ENCODE measurements at places on chromosomes 5 and 9.

DNA sequence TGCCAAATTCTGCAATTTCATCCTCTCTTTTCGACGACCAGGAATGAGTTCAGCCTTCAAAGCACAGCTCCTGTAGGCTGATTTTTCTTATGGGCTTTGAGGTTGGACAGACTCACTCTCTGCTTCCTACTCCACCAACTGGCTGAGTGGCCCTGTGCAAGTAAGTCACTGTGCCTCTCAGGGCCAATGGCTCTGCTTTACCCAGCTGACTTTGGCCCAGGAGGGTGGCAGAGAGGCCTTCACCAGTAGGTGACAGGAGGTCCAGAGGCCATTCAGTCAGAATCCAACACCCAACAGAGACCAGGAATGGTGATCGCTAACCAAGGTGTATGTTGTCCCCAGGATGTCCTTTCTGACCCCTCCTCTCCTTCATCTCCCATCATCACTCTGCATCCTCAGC is 49.5 kb upstream of the ALDH1B1 start:
- no peak for DNase-seq

DNA sequence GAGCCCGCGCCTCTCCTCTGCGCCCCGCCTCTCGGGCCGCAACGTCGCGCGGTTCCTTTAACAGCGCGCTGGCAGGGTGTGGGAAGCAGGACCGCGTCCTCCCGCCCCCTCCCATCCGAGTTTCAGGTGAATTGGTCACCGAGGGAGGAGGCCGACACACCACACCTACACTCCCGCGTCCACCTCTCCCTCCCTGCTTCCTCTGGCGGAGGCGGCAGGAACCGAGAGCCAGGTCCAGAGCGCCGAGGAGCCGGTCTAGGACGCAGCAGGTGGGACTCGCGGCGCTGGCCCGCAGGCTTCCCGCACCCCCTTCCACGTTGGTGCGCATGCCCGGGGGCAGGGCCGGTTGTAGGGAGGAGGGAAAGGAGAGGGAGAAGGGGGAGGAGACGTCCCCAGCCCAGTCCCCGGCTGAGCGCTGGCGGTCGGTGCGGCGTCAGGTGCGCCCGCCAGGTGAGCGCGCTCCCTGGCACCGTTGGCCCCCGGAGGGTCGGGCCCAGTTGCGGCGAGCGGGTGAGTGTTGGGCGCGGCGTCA is at the start of gene OCLN:
Gene OCLN, plus strand, starts transcription at position 400 of the 532 bp plus-strand sequence. CDS start 11,455 bp downstream, outside the sequence.
- DNase-seq, result no peak

- DNase-seq, result no peak
Measured at GRCh38 chr5:1324301-1324700, 20.6 kb downstream of the CLPTM1L start.

DNA sequence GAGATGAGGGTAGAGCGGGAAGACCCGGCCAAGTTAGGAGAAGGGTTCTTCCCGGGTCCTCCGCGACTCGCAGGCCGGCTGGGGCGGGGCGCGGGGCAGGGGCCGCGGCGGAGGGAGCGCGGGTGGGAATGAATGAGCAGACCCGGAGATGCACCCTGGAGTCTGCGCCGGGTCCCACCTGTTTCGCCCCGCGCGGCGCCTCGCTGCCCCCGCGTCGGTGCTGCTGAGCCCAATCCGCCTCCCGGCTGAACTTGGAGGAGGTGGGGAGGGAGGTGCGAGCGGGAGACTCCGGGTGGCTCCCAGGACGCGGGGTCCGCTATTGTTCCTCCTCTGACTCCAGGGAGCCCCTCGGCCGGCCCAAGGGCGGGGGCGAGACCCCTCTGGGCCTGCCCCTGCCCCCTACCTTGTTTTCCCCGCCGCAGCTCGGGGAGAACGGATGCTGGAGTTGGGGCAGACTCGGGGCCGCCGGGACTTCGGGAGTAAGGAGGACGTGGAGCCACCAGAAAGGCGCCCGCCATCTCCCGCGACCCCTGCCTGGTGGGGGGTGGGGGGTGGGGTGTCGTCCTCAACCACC is 659 bp downstream of the RAI14 start:
- no peak for DNase-seq

DNA sequence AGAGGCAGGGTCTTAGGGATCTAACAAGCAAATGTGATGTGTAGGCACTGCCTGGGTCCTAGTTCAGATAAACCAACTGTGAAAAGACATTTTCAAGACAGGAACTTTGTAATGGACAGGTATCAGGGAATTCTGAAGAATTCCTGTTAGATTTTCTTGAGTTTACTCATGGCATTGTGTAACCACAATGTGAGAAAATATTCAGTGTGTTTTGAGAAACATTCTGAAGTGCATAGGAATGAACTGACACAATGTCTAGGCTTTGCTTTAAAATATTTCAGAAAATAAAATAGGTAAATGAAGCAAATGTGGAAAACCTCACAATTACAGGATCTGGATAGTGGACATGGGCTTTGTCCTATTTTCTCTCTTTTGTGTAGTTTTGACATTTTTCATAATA is 15.2 kb upstream of the AFAP1L1 start:
- DNase-seq, result no peak

GRCh38 chr9:93452710-93453046 is 703 bp downstream of the FAM120AOS start:
- DNase-seq, result no peak

- DNase-seq, result no peak
Measured at GRCh38 chr9:29039258-29039657, 1466.0 kb upstream of the C9orf72 start.

- DNase-seq, result no peak
Measured at GRCh38 chr5:123350742-123351141, 72.5 kb downstream of the CEP120 start.

DNA sequence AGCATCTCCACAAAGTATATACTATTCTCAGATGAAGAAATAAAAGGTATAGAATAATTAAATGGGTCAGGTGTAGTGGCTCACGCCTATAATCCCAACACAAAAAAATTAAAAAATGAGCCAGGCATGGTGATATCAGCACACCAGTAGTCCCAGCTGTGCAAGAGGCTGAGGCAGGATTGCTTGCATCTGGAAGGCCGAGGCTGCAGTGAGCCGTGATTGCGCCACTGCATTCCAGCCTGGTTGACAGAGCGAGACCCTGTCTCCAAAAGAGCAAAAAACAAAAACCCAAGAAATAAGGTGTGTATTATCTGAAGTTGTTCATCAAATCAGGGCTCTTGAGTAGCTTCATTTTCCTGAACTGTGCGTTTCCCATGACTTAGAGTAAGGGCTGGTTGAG is 83.2 kb upstream of the MYO10 start:
- DNase-seq, result no peak

DNA sequence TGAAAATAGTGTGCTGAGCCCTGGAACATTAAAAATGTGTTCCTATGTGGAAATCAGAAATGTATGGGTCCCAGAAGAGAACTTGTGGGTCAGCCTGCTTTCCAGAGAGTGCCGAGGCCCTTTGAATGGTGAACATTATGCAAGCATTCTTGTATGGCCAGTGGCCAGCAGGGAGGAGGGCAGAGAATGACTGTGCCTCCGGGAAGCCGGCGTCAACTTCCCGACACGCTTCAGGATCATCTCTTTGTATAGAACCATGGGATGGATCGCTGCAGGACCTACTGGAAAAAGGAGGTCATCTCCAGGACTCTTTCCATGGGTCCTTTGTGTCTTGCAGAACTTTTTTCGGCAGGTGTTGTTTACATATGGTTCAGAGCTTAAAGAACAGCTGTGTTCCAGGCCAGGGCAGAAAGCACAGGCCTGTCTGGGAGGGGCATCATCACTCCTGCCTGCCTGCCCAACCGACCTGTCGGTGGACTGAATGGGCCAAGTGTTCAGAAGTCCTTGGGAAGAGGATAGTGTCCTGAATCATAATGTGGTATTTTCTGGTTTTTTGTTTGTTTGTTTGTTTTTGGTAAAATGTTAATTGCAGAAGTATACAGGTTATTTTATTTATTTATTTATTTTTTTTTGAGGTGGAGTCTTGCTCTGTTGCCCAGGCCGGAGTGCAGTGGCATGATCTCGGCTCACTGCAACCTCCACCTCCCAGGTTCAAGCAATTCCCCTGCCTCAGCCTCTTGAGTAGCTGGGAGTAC is 9.0 kb downstream of the PRRC2B start:
- no peak for DNase-seq

DNA sequence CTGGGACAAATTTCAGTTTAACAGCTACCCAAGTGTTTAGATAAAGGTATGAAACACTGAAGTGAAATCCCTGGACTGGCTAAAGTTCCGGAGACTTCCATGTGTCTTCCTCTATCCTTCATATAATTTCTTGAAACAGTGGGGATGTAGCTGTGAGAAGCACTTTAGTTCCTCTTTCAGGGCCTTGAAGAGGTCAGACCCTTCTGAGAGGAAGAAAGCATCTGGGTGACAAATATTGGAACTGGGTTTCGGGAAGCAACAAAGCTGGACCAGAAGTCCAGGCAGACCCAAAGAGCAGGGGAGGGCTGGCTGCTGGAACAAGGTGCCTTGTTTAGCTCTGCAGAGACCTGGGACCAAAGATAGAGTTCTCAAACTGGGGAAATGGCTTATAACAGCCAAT is 75.4 kb upstream of the ZFAND5 start:
- DNase-seq, result no peak
